Stomach (tissue), 19 donors: ENCODE measurements at places on chromosomes 12 and 14. TPM values are rescaled to one million over a fixed set of nuclear protein-coding genes. Genes with fewer than 3 reads are reported as not detected.
A peak's percentile ranks its signal among the peaks of the same experiment; 100 is the strongest.

DNA sequence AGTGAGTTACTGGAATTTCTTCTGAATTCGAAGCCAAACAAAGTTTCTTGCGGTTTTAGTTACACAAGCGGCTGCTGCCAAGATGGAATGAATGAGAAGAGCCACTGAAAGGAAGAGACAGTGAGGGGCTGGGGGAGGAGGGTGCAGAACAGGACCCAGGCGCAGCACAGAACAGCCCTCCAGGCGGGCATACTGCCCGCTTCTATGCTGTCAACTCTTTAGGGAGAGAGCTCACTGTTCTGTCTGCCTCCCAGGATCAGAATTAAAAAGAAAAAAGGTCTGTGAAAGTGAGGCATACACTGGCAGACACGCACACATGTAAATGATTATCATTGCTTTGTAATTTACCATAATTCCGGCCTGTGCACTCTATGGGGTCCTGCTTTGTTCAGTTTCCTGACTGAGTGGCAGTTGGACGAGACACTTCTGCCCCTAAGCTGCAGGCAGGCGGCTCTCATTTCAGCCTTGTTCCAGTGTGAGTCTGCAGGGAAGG, 231.6 kb downstream of the CACNA1C start:
- H3K4me3 ChIP-seq = no peak overlapping the region
- peak overlapping the region; percentile 54 for H3K27ac ChIP-seq
- peaks cover 56% of the 10 kb centered on the region for H3K4me1 ChIP-seq
- no peaks in the 10 kb centered on the region for H3K36me3 ChIP-seq
- H3K27me3 ChIP-seq = no peaks in the 10 kb centered on the region
- DNase-seq = peak; percentile 65

GRCh38 chr14:74855945-74856344, 20.0 kb downstream of the PROX2 start:
- no peaks in the 10 kb centered on the region for H3K36me3 ChIP-seq
- H3K4me1 ChIP-seq = peaks cover 7% of the 10 kb centered on the region
- H3K27ac ChIP-seq = no peak overlapping the region

DNA sequence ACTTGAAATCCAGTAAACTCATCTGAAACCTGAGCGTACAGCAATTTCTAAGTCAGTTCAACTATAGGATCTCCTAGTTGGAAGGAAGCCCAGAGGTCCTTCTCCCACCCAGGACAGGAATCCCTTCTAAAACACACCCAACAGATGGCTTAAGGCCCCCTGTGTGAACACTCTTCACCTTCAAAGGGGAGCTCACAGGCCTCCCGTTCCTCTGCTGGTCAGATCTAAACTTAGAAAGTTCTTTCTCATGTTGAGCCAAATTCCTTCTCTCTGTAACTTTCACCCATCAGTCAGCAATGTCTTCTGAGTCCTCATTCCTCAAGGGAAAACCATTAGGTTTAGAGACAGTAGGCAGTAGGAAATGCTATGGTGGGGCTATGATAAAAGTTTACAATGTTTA, 355.2 kb downstream of the PCNX1 start:
- no peak overlapping the region for H3K27ac ChIP-seq
- DNase-seq = no peak
- no peaks in the 10 kb centered on the region for H3K27me3 ChIP-seq
- no peak overlapping the region for H3K4me3 ChIP-seq
- H3K4me1 ChIP-seq = peaks cover 2% of the 10 kb centered on the region

DNA sequence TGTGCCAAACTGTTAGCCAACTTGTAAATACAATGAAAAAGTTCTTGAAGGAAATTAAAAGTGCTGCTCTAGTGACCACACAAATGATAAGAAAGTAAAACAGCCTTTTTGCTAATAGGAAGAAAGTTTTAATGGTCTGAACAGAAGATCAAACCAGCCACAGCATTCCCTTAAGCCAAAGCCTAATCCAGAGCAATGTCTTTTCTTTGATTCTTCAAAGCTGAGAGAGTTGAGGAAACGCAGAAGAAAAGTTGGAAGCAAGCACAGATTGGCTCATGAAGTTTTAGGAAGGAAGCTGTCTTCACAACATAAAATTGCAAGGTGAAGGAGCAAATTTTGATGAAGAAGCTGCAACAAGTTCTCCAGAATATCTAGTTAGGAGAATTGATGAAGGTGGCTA, 213.8 kb downstream of the ATXN7L3B start:
- H3K4me1 ChIP-seq = no peaks in the 10 kb centered on the region
- no peak overlapping the region for H3K27ac ChIP-seq
- no peak overlapping the region for H3K4me3 ChIP-seq
- no peaks in the 10 kb centered on the region for H3K27me3 ChIP-seq

GRCh38 chr12:88469154-88469553, 111.1 kb downstream of the KITLG start:
- H3K4me3 ChIP-seq = no peak overlapping the region
- H3K4me1 ChIP-seq = no peaks in the 10 kb centered on the region
- H3K27me3 ChIP-seq = no peaks in the 10 kb centered on the region
- no peak overlapping the region for H3K27ac ChIP-seq

Gene SLC25A21
- total RNA-seq = 2.0 TPM

DNA sequence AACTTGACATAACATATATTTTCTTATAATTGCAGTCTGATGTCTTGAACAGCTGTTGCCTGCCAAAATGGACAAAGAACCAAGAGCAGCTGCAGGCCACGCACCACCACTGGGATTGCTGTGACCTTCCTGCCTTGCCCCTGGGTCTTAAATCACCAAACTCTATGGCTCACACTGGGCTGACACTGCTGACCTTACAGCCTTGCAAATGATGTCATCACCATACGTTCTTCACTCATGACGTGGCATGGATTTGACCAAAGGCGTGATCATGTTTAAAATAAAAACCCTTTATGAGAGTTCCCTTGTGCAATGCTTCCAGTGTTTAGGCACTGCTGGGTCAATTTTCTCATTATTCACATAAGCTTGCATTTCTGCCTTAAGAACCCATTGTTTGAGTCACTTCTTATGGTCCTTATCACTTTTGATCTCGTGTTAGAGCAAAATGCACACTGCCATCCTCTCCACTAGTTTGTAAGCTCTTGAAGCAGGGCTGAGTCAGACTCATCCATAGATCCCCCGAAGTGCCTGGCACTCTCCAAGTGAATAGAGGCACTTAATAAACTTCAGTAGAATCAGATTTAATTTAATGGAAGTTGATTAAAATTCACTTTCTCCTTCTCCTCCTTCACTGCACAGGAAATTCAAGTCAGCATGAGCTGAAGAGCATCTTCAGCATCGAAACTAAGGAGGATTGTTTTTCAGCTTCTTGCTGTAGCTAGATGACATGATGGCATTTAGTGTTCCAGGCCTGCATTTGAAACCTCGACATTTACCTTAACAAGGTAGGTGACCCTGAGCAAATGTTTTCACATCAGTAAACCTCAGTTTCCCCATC, 132.4 kb upstream of the PZP start:
- H3K4me1 ChIP-seq = no peaks in the 10 kb centered on the region
- H3K4me3 ChIP-seq = no peak overlapping the region
- no peaks in the 10 kb centered on the region for H3K36me3 ChIP-seq
- DNase-seq = no peak

DNA sequence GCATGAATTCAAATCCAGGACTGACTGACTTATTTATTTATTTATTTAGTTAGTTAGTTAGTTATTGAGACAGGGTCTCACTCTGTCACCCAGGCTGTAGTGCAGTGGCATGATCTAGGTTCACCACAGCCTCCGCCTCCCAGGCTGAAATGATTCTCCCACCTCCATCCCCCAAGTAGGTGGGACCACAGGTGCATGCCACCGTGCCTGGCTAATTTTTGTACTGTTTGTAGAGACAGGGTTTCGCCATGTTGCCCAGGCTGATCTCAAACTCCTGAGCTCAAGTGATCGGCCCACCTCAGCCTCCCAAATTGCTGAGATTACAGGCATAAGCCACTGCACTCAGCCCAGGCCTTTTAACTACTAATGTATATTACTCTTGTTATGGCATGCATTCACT, 36.0 kb downstream of the BTG1 start:
- H3K27me3 ChIP-seq = no peaks in the 10 kb centered on the region
- H3K4me3 ChIP-seq = no peak overlapping the region
- H3K36me3 ChIP-seq = no peaks in the 10 kb centered on the region
- no peak for DNase-seq

- no peaks in the 10 kb centered on the region for H3K36me3 ChIP-seq
- peaks cover under 1% of the 10 kb centered on the region for H3K4me1 ChIP-seq
- H3K27ac ChIP-seq = no peak overlapping the region
- H3K4me3 ChIP-seq = no peak overlapping the region
- no peaks in the 10 kb centered on the region for H3K27me3 ChIP-seq
- peak; percentile 42 for DNase-seq
Measured at GRCh38 chr12:128829861-128830504, 6.2 kb upstream of the SLC15A4 start.

Gene JAG2
- total RNA-seq = 8.0 TPM

DNA sequence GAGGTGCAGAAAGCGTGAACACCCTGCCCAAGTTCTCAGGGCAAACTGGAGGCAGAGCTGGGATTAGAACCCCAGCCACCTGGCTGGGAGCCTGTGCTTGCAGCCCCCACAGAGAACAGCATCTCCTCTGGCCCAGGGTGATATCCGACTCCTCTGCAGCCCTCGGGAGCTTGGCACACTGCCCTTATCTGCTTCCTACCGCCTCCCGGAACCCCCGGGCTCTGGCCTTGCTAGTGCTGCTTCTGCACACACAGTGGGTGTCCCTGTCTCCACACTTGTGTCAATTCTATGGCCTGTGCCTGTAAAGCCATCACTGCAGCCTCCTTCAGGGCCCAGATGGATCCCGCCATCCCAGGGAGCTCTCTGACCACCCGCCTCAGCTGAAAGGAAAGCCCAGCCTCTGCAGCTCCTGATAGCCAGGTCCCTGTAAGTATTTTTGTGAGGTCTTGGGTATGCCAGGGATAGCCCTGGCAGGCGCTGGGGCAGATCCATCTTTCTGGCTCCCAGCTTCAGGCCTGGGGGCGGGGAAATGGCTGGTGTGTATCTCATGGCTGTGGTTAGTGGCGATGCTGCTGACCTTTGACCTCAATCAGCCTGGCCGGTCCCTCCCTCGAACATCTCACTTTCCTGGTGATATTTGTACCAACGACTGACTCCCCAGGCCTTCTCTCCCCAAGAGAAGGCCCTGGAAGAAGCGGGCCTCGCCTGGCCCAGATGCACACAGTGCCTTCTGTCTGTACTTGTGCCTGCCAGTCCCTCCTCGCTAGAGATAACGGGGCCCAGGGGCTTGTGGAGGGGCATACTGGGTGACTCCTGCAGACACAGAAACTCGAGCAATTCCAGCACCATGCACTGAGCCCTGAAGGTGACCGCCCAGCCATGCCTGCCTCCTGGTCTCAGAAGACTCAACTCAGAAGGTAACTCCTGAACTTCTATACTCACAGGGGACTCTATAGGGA, 183.8 kb downstream of the CALM1 start:
- no peak for DNase-seq
- peaks cover 6% of the 10 kb centered on the region for H3K4me1 ChIP-seq

- peaks cover 8% of the 10 kb centered on the region for H3K27me3 ChIP-seq
- no peak overlapping the region for H3K4me3 ChIP-seq
- no peak for DNase-seq
- peaks cover 37% of the 10 kb centered on the region for H3K36me3 ChIP-seq
- H3K4me1 ChIP-seq = peaks cover 4% of the 10 kb centered on the region
Measured at GRCh38 chr12:49554266-49554665, 13.7 kb downstream of the MCRS1 start.

Gene GDF3
- not detected for total RNA-seq

DNA sequence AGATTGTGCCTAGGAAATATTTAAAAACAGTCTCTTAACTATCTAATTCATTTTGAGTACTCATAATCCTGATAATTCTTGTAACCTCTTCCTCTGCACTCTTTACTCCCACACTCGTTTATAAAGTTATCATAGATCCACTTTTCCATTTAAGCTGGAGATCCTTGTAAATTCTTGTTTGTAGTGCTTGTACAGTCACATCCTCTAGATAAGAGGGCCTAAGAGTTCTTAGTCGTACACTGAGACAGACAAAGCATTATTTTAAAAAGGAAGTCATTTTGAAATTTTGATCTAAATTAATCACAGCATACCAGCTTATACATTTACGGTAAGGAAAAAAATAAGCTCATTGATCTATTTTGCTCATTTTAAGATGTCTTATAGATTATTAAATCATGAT, 42.5 kb downstream of the LMO3 start:
- no peak for DNase-seq
- H3K4me3 ChIP-seq = no peak overlapping the region
- no peaks in the 10 kb centered on the region for H3K27me3 ChIP-seq
- no peaks in the 10 kb centered on the region for H3K4me1 ChIP-seq
- H3K27ac ChIP-seq = no peak overlapping the region

Gene OVCH1
- total RNA-seq = not detected

Gene TAS2R50
- total RNA-seq = not detected
